A549 (cell line): ENCODE measurements at places on chromosomes 3 and 15. TPM values are rescaled to one million over a fixed set of nuclear protein-coding genes. Genes with fewer than 3 reads are reported as not detected.

CILP gene
- polyA plus RNA-seq: 0.07 to 0.09 TPM (median 0.09 TPM) in 3 replicates

LRTM1 gene
- polyA plus RNA-seq: not detected in 3 replicates

DNA sequence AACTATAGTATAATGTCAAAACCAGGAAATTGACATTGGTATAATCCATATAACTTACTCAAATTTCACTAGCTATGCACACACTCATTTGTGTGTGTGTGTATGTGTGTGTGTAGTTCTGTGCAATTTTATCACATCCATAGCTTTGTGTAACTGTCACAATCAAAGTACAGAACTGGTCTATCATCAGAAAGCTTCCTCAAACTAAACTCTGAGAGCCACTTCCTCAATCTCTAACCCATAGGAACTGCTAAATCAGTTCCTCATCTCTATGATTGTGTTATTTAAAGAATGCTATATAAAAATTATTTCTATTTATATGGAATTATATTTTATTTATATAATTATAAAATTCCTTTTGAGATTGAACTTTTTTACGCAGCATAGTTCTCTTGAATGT, 18.1 kb downstream of the LNP1 start:
- DNase-seq: no peak

DNA sequence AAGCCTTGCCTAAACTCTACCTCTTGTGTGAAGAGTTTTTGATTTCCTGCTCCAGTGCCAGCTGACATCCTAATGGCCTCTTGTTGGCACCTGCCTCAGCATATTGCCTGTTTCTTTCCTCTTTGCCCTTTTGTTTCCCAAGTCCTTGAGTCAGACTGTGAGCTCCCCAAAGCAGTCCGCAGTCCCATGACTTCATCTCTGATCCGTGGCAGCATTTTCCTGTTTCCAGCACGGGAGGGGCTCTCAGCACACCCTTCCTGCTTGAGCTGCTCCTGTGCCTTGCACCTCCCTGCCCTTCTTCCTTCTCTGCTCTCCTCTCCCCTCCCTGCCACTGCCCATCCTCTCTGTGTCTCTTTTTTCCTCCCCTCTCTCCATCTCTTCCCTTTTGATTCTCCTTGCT, 179.6 kb downstream of the EPHB1 start:
- DNase-seq: no peak

DNA sequence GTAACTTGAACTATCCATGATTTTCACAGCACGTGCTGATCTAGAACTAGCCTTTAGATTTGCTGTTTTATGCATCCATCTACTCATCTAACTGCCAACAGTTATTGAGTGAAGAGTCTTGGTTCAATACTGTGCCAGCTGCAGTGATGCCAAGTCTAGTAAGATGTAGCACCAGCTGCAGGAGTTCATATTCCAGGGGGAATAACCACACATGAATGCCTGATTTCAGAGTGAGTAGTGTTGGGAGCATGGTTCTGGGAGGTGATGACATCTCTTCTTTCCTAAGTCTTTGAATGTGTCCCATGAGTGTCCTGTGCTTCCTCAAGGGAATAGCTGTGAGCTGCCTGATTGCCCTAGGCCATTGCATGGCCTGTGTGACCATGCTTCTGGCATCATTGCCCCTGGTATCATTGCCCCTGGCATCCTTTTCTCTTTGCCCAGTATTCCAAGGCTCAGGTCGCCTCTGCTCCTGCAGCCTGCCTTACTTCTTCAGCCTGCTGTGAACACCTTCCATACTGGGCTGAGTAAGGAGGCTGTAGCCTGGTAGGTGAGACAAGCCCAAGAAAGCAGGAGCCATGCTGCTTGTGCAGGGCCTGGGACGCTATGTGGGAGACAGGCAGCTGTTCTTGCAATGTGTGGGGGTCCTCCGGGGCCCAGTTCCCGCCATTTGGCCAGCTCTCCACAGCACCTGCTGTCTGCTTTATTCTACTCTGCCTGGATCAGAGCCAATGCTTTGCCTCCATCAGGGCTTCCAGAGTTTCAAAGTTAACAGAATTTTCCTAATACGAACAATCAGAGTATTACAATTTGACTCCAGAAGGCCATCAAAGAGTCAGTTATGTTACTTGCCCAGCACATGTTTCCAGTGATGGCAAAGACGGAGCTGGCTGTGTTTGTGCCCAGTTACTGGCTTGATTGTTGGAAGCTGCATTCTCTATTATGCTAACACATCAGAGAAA, 73.2 kb downstream of the CLSTN2 start:
- no peak for DNase-seq
